ENCODE measurements at places on chromosomes 11 and 22.

- DNase-seq: no peak
These were observed 350.0 kb upstream of the NCAM1 start for GRCh38 chr11:112610996-112611750.

GRCh38 chr11:64477675-64478074, 113.3 kb upstream of the SLC22A12 start:
- DNase-seq: no peak

GRCh38 chr11:129314371-129314770, 61.3 kb upstream of the BARX2 start:
- DNase-seq: no peak

DNA sequence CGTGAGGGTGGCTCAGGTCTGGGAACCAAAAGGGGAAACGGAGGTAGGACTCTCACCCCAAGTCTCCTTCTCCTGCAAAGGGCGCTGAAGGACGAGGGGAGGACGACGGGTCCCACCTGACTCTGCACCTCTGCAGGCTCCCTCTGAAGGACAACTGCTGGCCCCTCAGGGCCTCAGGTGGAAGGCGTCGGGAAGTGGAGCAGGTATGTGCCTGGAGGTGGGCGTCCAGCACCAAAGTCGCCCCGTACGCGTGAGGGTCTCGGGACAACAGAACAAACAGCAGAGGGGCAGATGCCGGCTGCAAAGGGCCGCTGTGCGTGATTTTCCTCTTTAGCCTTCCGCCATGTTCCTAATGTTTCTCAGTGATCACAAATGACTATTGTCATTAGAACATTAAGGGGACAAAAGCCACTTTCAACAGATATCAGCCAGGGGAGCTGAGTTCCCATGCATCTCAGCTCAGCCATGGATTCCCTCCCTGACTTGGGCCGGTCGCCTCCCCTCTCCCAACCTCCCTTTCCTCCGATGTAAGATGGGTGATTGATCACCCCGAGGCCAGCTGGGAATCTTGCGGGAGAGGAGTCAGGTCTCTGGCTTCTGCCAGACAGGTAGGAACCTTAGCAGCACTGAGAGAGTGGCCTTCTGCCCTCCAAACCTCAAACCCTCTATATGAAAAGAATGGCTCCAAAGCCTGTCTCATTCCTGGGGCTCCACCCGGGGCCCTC, 836 bp downstream of the SLC16A8 start:
- DNase-seq: no peak

- DNase-seq: no peak
These were observed 16.7 kb upstream of the LRRC10B start for GRCh38 chr11:61491736-61492395.

DNA sequence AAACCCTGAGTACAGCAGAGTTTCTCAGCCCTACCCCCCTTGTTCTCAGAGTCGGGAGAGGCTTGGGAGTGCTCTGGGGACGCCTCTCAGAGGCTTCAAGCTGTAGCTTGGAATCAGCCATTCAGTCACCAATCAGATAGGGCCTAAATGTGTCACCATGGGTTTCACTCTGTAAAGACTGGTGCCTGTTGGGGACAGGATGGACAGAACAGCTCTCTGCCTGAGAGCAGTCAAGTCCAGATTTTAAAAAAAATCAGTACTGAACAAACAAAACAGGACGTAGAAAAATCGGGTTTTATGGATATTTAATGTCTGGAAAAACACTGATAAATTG, 1.3 kb downstream of the FADD start:
- no peak for DNase-seq

DNA sequence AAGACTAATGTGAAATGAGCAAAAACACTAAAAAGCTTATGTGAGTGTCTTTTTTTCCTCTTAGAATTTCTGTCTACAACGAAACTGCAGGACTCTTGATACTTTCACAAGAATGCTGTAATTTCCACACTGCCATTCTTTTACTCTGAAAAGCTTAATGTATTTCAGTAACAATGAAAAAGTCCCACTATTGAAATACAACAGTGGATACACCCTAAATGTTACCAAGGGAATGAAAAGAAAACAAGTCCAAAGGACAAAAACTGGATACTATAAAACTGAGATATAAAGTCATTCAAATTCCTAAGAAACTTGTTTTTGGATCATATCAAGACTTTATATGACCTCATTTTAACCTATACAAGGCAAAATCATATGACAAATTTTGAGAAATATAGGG, 77.4 kb downstream of the SOX6 start:
- no peak for DNase-seq

Measured in GM13977 (cell line).